ENCODE measurements at places on chromosomes 2 and 18.

GRCh38 chr2:106812383-106812782 is 73.6 kb downstream of the ST6GAL2 start:
- no peak for DNase-seq

DNA sequence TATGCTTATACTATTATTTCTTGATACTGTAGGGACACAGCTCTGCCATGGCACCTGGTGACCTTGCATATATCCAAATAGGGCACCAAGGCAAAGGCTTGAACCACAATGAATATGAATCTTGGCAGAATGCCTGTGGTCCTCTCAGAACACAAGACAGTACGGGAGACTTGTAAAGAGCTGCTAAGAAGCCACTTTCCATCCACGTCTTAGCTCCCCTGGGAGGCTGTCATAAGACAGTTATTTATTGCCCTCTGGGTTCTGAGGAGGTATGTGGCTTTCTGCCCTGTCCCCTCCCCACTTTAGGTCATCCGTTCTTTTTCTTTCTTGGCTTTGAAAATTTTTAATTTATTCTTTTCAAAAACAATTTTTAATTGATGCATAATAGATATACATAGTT is 29.8 kb upstream of the MRPL33 start:
- DNase-seq: no peak

GRCh38 chr2:5697562-5697961 is 5.4 kb downstream of the SOX11 start:
- no peak for DNase-seq

GRCh38 chr2:42186366-42186765 is 17.2 kb downstream of the EML4 start:
- DNase-seq: no peak

DNA sequence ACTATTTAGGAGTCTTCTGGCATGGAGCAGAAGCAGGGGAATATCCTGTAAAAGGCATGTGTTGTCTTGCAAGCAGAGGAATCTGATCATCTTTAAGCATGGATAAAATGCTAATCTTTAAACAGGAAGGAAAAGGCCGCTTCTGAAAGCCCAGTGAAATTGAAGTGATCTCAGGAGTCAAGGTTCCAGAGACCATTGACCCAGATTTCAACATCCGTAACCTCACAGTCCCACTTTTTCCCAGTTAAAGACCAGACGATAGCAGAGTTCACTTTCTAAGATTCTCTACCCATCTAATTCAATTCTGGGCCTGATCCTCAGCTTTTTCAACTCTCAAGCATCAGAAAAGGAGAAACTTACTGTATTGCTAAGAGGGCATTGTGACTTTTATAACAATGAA is 332.2 kb upstream of the LRP1B start:
- no peak for DNase-seq

DNA sequence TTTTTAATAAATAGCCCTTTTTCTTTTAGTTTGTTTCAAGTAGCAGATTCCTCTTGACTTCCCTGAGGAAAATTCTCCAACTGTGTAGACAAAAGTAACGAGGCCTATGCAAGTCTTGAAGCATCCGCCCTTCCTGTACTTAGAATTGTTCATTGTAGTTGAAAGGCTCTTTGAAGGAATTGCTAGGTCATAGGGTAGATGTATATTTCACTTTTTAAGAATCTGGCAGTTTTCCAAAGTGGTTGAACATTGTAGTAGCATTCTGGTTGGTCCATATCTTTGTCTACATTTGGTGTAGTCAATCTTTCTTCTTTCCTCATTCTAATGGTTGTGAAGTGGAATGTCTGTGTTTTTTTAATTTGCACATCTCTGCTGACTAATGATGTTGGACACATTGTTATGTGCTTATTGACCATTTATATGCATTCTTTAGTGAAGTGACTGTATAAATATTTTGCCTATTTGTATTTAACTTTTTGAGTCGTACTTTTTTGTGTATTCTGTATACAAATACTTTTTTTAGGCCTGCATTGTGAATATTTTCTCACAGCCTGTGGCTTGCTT is 5.6 kb upstream of the SERPINB11 start:
- no peak for DNase-seq

GRCh38 chr2:232653441-232653840 is 20.0 kb downstream of the EFHD1 start:
- no peak for DNase-seq

DNA sequence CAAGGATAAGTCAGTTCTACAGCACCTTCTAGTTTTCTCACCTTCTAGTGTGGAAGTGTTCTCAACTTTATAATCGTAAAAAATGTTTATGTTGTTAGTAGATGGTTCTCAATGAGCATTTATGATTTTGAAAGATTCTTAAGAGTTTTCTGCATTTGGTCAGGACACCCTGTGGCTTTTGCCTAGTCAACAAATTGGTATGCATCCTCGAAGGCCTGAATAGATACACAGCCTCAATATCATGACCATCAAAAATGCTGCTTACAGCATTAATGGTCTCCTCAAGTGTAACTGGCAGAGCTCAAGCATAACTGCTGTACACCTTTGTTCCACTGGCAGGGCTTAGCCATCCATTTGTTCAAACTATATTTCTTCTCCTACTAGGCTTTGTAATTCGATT is 96.7 kb downstream of the CRACDL start:
- no peak for DNase-seq

- no peak for DNase-seq
Observed at GRCh38 chr2:164745012-164745797, 96.4 kb downstream of the COBLL1 start.

- DNase-seq: no peak
Observed at GRCh38 chr2:30275256-30275655, 43.9 kb downstream of the LBH start.

GRCh38 chr2:133718688-133719201 is 150.5 kb upstream of the NCKAP5 start:
- no peak for DNase-seq

GRCh38 chr2:30315391-30316063 is 84.2 kb downstream of the LBH start:
- DNase-seq: no peak

- DNase-seq: no peak
Observed at GRCh38 chr2:155583674-155584195, 748.8 kb downstream of the NR4A2 start.

GRCh38 chr2:230418341-230419016 is 2.5 kb downstream of the SP100 start:
- DNase-seq: no peak

DNA sequence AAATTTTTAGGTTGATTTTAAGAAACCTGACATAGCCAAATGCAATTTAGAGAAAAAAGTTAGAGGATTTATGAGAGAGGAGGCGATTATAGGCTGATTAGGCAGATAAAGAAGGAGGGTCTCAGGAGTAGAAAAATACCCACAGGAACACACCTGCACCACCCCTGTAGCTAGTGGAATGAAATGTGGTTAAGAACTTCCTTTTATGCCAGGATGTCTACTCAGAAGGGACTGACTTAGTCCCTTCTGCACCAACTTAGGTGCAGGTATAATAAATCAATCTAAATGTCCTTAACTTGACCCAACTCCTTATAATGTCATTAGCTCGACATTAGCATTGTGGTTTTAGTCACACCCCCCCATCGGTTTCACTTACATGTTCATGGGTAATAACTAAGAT is 1274.5 kb upstream of the TMEFF2 start:
- no peak for DNase-seq

DNA sequence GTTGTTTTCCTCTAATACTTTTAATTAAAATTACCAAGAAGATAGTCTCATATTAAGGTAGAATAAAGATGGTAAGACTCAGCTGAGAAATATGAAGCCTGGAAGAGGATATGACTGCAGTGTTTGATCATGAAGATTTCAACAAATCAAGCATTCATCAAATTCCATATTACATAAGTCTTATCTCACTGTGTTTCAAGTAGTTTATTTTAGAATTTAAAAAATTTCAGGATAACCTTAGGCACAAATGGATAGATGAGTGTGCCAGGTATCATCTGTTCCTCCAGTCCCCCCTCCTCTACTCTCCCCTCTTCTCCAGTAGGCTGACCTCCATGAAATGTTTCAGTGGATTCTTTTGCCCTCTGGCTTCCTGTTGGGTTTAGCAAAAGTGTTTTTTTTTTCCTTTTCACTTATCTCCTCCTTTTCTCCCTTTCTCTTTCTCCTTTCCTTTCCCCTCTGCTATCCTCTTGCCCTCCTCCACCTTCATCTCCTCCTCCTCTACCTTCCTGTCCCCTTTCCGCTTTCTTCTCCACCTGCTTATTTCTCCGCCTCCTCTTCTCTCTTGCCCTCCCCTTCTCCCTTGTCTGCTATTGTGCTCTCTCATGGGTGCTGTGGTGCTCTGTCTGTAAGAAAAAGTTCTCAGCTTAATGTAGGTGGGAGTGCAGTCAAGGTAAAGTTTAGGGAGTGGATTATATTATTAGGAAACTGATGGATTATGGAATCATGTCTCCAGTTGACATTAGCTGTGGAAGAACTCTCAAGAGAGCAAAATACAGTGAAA is 72.8 kb downstream of the ABI2 start:
- DNase-seq: no peak

DNA sequence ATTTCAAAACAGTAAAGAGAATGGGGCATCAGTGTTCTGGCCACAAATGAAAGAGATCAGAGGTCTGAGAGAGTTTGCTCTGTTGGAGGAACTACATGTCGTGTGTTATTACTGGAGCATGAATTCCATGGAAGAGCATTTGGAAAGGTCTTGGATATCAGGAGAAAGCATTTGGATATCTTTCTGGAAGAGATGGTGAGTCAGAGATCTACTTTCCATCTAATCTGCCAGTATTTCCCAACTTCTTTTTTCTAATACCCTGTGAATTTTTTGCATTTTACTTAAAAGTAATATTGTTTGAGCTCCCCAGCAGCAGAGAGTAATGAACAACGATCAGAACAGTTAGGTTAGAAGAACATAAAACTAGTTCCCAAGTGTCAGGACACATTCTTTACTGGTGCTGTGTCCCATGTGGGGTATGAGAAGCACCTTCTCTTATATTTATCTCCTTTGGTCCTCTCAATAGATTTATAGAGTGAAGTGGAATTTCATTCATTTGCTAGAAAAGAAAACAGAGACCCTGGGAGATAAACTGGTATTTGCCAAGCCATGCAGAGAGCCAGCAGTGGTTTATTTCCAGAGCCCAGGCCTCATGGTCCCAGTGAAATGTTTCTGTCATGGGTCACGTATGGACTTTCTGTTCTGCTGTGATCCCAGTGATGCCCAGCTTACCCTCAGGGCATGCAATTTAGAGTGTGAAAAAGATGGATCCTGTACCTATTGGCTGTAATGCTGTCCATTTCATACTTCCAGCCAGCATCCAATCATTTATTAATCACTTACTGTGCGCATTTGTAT is 130.8 kb upstream of the NT5C1B start:
- no peak for DNase-seq

DNA sequence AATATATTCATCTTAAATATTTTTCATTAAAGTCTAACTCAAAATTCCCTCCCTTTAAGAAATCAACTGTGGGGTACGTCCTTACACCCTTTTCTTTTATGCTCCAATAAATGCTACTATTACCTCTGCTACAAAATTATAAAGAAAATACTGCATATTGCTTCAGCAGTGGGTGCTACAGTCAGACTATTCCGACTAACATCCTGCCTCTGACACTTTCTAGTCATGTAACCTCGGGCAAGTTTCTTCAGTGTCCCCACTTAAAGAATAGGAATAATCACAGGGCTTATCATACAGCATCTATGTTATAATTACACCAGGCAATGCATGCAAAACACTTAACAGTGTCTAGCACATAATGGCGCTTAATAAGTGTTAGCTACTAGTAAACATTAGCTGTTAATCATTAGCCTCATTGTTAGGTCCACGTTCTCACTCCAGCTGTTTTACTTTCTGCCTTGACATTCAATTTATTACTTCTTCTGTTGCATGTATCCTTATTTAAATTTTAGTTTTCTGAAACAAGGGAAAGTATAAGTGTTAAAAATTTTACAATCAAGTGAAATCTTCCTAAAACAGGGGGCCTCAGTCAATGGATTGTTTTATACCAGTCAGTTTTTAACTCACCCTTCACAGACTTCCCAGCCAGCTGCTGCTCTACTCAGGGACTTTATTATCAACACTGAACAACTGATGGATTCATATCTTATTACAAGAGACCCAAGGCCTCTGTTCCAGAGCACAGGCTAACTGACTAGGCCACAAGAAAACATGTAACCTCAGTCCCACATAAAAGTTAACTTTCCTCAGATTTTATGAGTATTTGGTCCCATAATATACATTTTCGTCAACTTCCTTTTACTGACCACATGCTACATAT is 54.0 kb downstream of the CLASP1 start:
- peak; percentile 15 for DNase-seq

GRCh38 chr2:162044586-162044985 is 29.4 kb downstream of the DPP4 start:
- DNase-seq: no peak

GRCh38 chr2:64085936-64086335 is 58.3 kb downstream of the PELI1 start:
- no peak for DNase-seq

DNA sequence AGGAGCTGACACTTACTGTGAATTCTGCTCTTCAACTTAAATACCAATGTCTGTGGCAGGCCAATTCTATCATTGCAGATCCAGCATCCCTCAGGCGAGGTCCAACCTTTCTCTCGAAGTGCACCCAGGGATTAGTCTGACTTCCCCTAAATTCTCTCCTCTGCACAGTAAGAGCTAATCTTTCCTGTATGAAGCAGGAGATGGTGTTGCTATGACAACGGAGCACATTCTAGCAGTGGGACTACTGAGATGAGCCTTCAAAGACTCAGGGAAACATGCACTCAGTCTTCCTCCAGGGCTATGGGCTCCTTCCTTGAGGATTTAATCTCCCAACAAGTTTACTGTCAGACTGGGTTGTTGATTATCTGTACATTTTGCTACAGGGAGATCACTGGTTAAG is 176.3 kb downstream of the NOL4 start:
- DNase-seq: no peak

GRCh38 chr2:148653437-148653836 is 8.9 kb downstream of the EPC2 start:
- DNase-seq: no peak

DNA sequence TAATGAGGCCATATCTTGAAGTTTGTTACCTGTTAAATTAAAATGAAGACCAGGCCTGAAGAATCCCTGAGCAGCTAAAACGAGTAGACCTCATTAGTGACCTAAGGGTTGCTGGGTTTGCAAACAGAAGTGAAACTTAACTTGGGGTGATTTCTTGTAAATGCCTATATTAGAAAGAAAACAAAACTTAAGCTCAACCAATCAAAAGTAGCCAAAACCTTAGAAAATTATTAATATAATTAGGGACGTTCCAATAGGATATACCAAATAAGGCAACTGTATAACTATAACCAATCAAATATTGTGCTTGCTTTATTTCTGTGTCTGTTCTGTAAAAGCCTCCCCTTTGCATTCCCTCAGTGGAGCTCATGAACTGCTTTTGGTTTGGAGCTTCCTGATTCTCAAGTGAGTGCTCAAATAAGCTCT is 137.9 kb upstream of the VRK2 start:
- no peak for DNase-seq

- peak; percentile 14 for DNase-seq
Observed at GRCh38 chr2:241315879-241316631, at the start of gene SEPTIN2. SEPTIN2 (plus strand) TSS chr2:241315925; CDS start chr2:241324233, 8,308 bp downstream.
